PC-9 (cell line): ENCODE measurements at places on chromosomes 7 and 10. TPM values are rescaled to one million over a fixed set of nuclear protein-coding genes. Genes with fewer than 3 reads are reported as not detected.

Gene ABCC2
- 132 and 174 TPM in 2 replicates for total RNA-seq

Gene ACHE
- 0.28 and 0.35 TPM in 2 replicates for total RNA-seq

- peaks cover 15% of the 10 kb centered on the region for H3K4me1 ChIP-seq
- DNase-seq, result no peak
- no peaks in the 10 kb centered on the region for H3K27me3 ChIP-seq
These were observed 74.2 kb downstream of the MALSU1 start for GRCh38 chr7:23373151-23374004.

Gene SLC35B4
- 16.7 and 17.9 TPM in 2 replicates for total RNA-seq

Gene SPACDR
- 1.4 and 4.2 TPM in 2 replicates for total RNA-seq

Gene SKIDA1
- total RNA-seq, result 0.65 and 1.1 TPM in 2 replicates

Gene PNLIPRP2
- not detected in 2 replicates for total RNA-seq

DNA sequence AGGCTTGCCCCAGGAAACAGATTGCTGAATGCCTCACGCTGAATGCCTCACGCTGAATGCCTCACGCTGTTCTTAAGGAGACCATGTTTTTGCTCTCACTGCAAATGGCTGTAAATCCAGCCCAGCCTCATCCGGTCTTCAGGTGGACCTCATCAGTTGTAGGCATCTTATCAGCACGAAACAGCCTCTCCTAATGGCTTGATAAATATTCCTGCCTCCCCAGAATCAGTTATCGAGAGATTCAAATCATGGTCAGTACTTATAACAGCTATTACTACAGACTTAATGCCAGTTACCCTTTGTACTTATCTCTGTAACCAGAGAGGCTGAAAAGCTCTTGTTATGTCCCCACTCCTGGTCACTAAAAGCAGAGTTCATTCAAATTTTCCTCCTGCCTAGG, 290.6 kb downstream of the FZD1 start:
- no peaks in the 10 kb centered on the region for H3K27me3 ChIP-seq
- H3K36me3 ChIP-seq, result no peaks in the 10 kb centered on the region
- H3K27ac ChIP-seq, result no peak overlapping the region
- no peak for DNase-seq

Gene LLCFC1
- not detected in 2 replicates for total RNA-seq

GRCh38 chr10:89992575-89992974, 291.2 kb downstream of the KIF20B start:
- H3K4me3 ChIP-seq, result no peak overlapping the region
- DNase-seq, result no peak
- no peaks in the 10 kb centered on the region for H3K4me1 ChIP-seq
- no peaks in the 10 kb centered on the region for H3K27me3 ChIP-seq

- no peak for DNase-seq
- H3K27ac ChIP-seq, result no peak overlapping the region
- H3K27me3 ChIP-seq, result no peaks in the 10 kb centered on the region
- no peaks in the 10 kb centered on the region for H3K36me3 ChIP-seq
- H3K4me1 ChIP-seq, result peaks cover 8% of the 10 kb centered on the region; the same call in 1 of the 2 replicates
- H3K4me3 ChIP-seq, result no peak overlapping the region
These were observed 14.2 kb upstream of the ACTA2 start for GRCh38 chr10:88966797-88967196.

GRCh38 chr7:75624134-75624832, 114.5 kb downstream of the HIP1 start:
- no peaks in the 10 kb centered on the region for H3K4me1 ChIP-seq
- H3K4me3 ChIP-seq, result no peak overlapping the region
- H3K36me3 ChIP-seq, result 0 out of 2 replicates have a peak, but pooled peaks cover 3% of the 10 kb centered on the region
- H3K27me3 ChIP-seq, result no peaks in the 10 kb centered on the region

Gene LRRC17
- not detected in 2 replicates for total RNA-seq

- DNase-seq, result no peak
- no peak overlapping the region for H3K27ac ChIP-seq
- H3K27me3 ChIP-seq, result peaks cover 18% of the 10 kb centered on the region; the same call in 1 of the 2 replicates
- H3K4me1 ChIP-seq, result no peaks in the 10 kb centered on the region
- H3K4me3 ChIP-seq, result no peak overlapping the region
These were observed 90.1 kb upstream of the NPSR1 start for GRCh38 chr7:34567906-34568305.

DNA sequence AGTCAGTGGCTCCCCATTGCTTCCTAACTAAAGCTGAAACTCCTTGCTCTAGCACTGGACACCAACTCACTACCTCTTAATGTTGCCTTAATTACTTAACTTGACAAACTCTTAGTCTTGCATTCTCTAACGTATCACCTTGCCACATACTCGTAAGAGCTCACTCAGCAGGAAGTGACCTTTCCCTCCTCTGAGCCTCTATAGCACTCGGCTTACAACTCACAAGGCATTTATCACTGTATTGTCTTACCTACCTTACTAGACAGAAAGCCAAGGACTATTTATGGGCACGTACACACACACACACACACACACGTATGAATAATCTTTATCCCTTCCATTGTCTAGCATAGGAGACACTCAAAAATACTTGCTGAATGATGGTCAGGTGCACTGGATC, 21.2 kb downstream of the CEP41 start:
- DNase-seq, result no peak
- no peaks in the 10 kb centered on the region; the same call in 1 of the 2 replicates for H3K4me1 ChIP-seq
- H3K27me3 ChIP-seq, result no peaks in the 10 kb centered on the region
- H3K36me3 ChIP-seq, result no peaks in the 10 kb centered on the region

DNA sequence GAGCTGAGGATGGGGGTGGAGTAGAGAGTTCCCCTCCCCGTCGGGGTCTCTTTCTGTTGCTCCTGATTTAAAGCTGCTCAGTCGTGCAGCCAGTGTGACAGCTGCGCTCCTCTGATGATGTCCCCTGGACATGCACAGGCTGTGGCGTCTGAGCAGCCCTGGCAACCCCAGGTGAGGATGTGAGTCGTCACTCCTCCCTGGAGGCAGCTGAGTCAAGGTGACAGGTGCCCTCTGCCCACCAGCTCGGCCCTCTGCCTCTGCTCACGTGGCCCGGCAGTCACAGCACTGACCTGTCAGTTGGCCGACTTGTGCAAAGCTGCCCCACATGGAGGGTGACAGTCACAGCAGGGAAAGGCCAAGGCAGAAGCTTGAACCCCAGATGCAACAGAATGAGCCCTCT, 33.9 kb downstream of the ANXA8 start:
- no peak overlapping the region for H3K4me3 ChIP-seq
- peak; percentile 36 for DNase-seq
- H3K36me3 ChIP-seq, result no peaks in the 10 kb centered on the region
- H3K4me1 ChIP-seq, result no peaks in the 10 kb centered on the region

- no peak overlapping the region for H3K27ac ChIP-seq
- peak; percentile 45 for DNase-seq
- peaks cover 12% of the 10 kb centered on the region; the same call in 1 of the 2 replicates for H3K4me1 ChIP-seq
- no peak overlapping the region for H3K4me3 ChIP-seq
- no peaks in the 10 kb centered on the region for H3K36me3 ChIP-seq
These were observed 12.5 kb upstream of the CALD1 start for GRCh38 chr7:134766779-134767519.

Gene OR2F2
- total RNA-seq, result not detected in 2 replicates

Gene GNG11
- 2.3 and 4.4 TPM in 2 replicates for total RNA-seq

DNA sequence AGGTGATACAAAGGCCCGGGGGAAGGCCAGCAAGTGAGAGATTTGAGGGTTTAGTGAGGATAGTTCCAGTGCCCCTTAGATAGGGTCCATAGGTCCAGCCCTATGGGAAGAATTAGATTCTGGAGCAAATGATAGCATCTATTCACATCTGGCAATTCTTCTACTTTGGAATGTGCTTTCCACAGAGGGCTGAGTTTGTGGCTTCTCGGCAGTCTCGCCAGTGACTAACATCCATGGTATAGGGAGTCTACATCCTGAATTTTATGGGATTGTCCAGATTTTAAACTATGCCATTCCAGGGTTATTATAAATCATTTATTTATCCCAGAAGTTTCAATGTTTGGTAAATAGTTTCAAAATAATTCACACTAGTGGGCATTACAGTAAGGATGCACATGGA, 207.3 kb upstream of the ADO start:
- DNase-seq, result no peak
- no peaks in the 10 kb centered on the region for H3K4me1 ChIP-seq
- no peaks in the 10 kb centered on the region for H3K27me3 ChIP-seq

GRCh38 chr7:1862560-1862959, 192.5 kb downstream of the ELFN1 start:
- DNase-seq, result no peak
- H3K27me3 ChIP-seq, result no peaks in the 10 kb centered on the region
- no peak overlapping the region for H3K27ac ChIP-seq
- H3K36me3 ChIP-seq, result no peaks in the 10 kb centered on the region

DNA sequence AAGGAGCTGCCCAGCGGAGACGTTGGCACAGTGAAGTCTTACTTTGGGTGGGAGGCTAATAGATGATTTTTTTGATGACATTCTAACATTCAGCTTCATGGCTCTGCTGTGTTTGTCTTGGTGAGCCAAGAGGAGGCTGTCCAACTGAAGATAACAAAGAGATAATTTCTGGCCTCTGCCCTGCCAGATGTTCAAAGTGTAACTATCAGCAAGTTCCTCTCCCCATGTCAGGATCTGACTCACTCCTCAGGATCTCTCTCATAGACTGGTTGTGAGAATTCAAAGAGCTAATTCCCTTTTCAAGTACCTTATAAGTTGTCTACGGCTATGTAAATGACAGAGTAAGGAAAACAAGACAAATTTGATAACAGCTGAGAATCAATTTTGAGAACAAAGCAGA, 1340.9 kb downstream of the XPNPEP1 start:
- no peaks in the 10 kb centered on the region for H3K36me3 ChIP-seq
- H3K27me3 ChIP-seq, result no peaks in the 10 kb centered on the region
- H3K4me3 ChIP-seq, result no peak overlapping the region
- no peak overlapping the region for H3K27ac ChIP-seq
- no peak for DNase-seq
